Activated T-cell treated with anti-CD3 and anti-CD28 coated beads, Interleukin-2, amount 50 U/mL, for 24 hours (primary cell): ENCODE measurements at places on chromosomes 12 and 14.

DNA sequence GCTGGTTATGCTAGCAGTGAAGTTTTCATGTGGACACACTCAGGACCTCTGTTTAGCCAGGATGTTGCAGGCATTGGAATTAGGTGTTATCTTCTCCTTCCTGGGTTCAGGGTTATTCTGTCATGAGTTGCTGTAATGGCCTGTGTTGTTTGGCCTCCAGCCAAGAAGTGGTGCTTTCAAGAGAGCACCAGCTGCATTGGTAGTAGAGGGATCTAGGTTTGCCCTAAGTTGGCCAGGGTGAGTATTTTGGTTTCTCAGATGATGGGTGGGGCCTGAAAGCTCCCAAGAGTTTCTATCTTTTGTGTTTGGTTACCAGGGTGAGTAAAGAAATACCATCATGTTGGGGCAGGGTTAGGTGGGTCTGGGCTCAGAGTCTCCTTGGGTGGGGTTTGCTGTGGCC, 2.7 kb upstream of the GZMH start:
- DNase-seq: no peak

DNA sequence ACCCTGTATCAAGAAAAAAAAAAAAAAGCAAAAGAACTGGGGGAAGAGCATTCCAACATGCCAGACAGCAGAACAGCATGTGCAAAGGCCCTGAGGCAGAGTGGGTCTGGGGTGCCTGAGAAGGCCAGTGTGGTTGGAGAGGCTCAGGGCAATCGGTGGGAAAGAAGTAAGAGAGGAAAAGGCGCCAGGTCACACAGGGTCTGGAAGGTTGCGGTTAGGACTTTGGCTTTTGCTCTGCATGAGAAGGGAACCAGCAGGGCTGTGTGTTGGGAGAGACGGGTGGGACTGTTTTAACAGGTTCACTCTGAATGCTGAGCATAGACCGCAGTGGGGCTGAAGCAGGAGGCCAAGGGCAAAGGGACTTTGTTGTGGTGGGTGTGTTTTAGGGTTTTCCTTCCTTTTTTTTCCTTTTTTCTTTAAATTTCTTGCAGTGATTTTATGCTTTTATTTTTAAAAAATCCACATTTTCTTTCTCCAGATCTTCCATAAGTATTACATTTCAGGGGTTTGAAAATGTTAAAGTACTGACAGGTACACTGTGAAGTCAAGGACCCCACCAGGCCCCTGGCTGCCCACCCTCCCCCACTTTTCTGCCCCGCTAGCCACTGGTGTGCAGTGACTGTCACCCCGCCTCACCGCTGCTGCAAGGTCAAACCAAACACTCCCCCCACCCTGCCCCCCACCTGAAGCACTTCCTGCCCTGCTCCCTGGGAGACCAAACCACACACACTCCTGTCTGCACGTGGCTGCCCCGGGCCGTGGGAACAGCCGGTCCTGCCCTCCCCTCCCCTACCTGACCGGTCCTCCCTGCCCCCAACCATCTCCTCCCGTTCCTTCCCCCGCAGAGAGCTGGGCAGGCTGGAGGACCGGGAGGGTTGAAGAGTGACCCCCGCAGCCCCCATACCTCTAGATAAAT, 30.0 kb downstream of the DTX1 start:
- DNase-seq: peak; percentile 51

GRCh38 chr12:105334582-105334981, 4.1 kb downstream of the C12orf75 start:
- DNase-seq: no peak

DNA sequence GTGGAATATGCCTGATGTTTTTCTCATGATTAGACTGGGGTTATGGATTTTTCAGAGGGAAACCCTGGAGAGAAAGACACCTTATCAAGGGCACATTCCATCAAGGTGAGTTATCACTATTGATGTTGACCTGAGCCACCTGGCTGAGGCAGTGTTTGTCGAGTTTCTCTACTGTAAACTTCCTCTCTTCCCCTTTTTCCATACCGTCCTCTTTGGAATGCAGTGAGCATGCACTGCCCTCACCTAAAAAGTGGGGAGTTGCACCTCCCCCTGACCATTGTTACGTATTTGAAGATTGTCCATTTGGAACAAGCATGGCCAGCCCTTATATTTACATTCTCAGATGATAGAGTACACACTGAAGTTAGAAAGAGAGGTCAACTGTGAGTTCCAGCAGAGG, 53.9 kb upstream of the PWP1 start:
- no peak for DNase-seq

GRCh38 chr14:97120611-97121031, 323.4 kb downstream of the VRK1 start:
- peak; percentile 67 for DNase-seq

GRCh38 chr12:57011438-57012424, 4.6 kb downstream of the TAC3 start:
- DNase-seq: peak; percentile 51
